ENCODE measurements at places on chromosomes 16 and 17.

GRCh38 chr16:72312828-72313227 is 140.9 kb upstream of the PMFBP1 start:
- no peak for DNase-seq

GRCh38 chr16:51655249-51655648 is 504.2 kb upstream of the SALL1 start:
- DNase-seq: no peak

DNA sequence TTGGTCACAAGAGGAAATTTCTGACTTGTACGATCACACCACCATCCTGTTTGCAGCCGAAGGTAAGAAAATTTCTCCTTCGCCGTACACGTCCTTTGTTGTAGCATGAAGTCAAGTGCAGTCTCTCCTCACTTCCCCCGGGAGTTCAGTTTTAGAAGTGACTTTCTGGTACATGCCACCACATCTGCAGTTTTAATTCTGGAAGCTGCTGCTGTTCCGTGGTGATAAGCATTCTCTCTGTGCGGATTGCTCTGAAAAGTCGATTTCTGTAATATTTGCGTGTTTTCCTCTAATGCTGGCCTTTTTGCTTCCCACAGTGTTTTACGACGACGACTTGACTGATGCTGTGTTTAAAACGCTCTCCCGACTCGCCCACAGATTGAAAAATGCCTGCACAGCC is 20.6 kb downstream of the METTL22 start:
- no peak for DNase-seq

- no peak for DNase-seq
Observed at GRCh38 chr16:81522108-81522701, 77.6 kb downstream of the CMIP start.

DNA sequence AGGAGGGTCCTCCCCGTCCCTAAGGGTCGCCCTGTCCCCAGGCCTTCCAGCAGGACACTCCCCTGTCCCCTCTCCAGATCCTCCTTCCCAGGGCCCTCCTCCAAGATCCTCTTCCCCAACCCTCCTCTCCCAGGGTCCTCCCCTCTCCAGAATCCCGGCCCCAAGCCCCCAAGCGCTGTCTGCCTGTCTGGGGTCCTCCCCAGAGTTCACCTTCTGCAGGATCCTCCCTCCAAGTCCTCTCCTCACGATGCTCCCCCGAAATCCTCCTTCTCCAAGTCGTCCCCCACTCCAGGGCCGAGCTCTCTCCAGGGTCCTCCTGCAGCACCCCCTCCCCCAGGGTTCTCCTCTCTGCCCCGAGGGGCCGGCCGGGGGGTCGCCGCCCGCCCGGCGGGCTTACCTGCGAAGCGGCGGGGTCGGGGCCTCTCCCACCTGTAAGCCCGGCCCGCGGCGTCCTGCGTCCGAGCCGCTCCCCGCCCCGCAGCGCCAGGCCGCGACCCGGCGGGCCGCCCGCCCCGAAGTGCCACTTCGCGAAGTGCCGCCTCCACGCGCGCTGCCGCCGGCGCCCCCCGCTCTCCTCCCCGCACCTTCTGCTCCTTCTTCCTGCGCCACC is 678 bp upstream of the BAIAP2 start:
- DNase-seq: no peak

GRCh38 chr17:77946900-77947645 is 11.4 kb upstream of the TNRC6C start:
- no peak for DNase-seq

- DNase-seq: no peak
Observed at GRCh38 chr16:28145796-28146195, 66.0 kb downstream of the XPO6 start.

GRCh38 chr17:17907469-17907868 is 64.7 kb downstream of the TOM1L2 start:
- DNase-seq: no peak

- no peak for DNase-seq
Observed at GRCh38 chr16:31025339-31025738, 8.0 kb upstream of the STX4 start.

GRCh38 chr17:39745335-39746144 is 7.8 kb downstream of the GRB7 start:
- DNase-seq: no peak

- DNase-seq: no peak
Observed at GRCh38 chr16:85423631-85424030, 189.5 kb upstream of the GSE1 start.

DNA sequence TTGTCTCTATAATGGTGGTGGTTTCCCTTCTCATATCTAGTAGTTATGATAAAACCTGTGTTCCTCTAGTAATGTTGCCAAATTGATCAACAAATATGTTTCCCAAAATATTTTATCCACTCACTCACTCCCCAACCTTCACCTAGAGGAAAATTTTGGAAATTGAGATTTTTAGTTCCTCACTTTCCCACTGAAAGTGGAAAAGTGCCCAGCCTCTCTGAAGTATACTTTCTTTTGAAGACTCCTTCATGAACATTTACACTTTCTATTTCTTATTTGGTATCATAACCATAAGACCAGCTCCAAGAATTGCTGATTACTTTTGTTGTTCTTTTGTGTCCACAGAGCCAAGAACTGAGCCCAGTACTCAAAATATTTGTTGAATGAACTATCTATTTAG is 5.1 kb upstream of the CENPV start:
- no peak for DNase-seq

DNA sequence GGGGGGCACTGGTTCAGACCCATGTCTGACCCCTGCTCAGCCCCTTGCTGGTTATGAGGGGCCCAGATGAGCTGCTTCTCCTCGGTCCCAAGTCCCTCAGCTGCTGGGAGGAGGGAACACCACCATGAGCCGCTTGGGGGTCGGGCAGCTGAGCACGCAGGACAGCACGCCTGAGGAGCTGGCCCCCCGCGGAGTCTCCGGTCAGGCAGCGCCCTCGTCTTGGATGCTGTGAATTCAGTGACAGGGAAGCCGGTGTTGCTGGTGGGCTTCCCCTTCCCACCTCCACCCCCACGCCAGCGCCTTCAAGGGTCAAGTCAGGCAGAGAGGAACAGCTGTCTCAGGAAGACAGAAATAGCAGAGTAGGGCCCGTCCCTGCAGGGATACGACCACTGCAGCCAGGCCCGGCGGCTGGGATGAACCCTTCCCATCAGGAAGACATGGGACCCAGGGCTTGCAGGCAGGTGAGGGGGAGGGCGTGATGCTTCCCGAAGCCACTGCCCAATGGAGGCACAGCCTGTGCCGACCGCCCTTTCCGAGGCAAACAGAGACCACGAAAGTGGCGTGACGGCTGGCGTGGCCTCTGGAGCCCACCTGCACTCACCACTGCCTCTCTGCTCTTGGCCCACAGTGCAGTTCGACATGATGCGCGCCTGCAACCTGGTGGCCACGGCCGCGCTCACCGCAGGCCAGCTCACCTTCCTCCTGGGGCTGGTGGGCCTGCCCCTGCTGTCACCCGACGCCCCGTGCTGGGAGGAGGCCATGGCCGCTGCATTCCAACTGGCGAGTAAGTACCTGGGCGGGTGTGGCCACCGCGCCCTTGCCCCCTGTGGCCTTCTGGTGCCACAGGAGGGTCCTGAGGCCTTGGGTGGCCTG is 8.1 kb downstream of the TMEM204 start:
- DNase-seq: no peak

DNA sequence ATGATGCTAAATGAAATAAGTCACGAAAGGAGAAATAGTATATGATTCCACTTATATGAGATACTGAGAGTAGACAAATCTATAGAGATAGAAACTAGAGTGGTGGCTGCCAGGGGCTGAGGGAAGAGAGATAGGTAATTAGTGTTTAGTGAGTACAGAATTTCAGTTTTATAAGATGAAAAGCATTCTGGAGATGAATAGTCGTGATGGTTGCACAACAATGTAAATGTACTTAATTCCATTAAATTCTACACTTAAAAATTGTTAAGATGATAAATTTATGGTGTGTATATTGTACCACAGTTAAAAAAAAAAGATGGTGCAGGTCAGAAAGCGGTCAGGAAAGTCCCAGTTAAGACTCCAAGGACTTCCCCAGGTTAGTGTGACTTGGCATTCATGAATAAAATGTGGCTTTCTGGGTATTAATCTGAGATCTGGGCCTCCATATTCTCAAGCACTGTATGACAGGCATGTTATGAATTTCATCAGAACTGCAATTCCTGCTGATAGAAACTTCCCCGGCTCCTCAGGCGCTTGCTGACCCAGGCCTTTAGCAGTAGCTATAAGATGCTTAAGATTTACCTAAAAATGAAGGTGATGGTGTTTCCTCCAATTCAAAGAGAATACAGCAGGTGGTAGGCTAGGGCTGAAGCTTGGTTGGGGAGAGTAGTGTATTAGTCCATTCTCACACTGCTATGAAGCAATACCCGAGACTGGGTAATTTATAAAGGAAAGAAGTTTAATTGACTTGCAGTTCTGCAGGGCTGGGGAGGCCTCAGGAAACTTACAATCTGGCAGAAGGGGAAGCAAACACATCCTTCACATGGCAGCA is 115.3 kb upstream of the SOX9 start:
- DNase-seq: no peak

DNA sequence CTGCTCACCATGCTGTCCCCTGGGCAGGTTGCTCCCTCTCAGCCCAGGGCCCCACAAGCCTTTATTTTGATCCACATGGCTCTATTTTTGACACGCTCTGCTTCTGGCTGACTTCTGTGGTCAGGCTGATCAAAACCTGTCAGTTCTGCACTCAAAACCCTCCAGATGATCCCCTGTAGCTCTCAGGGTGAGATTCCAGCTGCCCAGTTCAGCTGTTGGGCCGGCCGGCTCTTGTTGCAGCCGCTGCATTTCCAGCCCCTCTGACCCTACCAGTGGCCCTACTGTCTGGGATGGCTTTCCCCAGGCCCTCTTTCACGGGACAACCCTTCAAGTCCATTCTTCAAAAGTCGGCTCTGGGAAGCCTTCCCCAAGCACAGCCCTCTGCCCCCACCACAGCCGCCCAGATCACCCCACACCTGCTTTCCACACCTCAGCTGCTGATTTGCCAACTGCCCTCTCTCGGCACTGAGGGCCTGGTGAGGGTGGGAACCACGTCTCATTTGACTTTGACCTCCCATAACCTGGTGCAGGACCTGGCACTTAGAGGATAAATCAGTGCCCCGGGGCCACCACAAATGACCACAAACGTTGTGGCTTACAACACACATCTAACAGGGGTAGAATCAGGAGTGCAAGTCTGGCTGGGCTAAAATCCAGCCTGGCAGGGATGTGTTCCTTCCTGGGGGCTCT is 16.3 kb upstream of the CACNG4 start:
- DNase-seq: no peak

- no peak for DNase-seq
Observed at GRCh38 chr17:48871035-48871550, 21.5 kb upstream of the ATP5MC1 start.

- no peak for DNase-seq
Observed at GRCh38 chr17:1029922-1030644, 33.2 kb downstream of the TIMM22 start.

DNA sequence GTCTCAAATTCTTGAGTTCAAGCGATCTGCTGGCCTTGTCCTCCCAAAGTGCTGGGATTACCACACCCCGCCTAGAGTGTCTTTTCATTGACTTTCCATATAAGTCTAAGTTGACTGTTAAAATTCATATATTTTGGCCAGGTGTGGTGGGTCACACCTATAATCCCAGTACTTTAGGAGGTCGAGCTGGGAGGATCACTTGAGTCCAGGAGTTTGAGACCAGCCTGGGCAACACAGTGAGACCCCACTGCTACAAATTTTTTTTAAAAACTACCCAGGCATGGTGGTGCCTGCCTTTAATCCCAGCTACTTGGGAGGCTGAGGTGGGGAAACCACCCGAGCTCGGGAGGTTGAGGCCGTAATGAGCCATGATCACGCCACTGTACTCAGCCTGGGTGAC is 21.9 kb upstream of the MRC2 start:
- no peak for DNase-seq

DNA sequence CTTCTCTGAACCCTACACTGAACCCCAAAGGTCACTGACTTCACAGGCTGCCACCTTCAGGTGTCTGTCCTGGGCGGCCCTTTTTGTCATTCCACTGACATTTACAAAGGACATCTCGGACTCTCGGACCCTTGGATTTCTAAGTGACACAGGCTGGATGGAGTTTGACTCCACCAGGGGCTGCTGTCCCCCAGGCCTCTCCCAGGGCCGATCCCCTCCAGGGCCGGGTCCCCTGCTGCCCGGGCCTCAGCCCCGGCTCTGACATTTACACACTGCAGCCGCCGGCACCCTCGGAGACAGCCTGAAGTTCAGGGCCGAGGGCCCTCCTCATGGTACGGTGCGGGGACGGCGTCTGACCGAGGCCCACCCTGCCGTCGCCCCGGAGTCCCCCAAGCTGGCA is 24.1 kb downstream of the CACNA1H start:
- no peak for DNase-seq

DNA sequence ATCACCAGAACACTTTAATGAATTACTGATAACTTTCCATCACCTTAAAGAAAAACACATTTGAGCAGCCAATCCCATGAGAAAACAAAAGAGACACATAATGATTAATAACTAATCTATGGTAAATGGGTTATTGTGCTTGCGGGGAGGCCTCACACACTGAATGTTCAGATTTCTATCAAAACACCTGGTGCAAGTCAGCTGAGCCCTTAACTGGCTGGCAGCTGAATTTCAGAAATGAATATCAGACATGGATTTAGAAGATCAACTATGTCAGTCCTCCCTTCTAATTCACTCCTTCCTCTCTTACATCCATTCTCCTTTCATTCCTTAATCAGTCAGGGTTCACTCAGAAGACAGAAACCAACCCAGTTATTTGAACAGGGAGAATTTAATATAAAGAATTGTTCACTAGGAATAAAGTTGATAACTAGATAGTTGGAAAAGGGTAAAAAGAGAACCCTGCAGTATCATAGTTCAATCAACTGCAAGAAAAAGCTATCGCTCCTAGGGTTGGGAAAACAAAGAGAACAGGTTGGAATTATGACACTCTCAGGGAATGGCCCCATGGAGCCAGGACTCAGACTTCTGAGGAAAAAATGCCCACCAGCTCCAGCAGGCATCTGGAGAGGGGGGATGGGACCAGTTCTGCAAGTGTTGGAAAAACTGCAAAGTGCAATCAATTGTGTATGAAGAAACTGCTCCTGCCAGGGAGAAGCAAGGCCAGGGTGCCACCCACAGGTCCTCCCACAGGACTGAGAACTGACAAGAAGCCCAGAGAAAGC is 577.1 kb upstream of the CDH5 start:
- DNase-seq: no peak

DNA sequence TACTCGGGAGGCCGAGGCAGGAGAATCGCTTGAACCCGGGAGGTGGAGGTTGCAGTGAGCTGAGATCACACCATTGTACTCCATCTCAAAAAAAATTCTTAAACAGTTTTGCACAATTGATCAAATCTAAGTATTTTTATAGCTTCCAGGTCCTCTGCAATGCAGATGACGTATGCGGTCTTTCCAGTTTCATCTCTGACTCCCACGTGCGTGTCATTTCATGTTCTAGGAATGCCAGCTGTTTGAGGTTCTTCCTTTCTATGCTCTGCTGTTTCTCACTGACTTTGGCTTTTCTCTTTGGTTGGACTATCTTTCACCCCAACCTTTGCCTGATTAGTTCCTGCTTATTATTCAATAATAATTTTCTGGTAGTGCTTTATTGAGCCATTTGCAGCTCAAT is 16.2 kb downstream of the CHP2 start:
- peak; percentile 20 for DNase-seq

- DNase-seq: no peak
Observed at GRCh38 chr16:70526403-70526802, 2.8 kb downstream of the SF3B3 start.
